Daoy (cell line): ENCODE measurements at places on chromosomes 5 and 9. TPM values are rescaled to one million over a fixed set of nuclear protein-coding genes. Genes with fewer than 3 reads are reported as not detected.

DNA sequence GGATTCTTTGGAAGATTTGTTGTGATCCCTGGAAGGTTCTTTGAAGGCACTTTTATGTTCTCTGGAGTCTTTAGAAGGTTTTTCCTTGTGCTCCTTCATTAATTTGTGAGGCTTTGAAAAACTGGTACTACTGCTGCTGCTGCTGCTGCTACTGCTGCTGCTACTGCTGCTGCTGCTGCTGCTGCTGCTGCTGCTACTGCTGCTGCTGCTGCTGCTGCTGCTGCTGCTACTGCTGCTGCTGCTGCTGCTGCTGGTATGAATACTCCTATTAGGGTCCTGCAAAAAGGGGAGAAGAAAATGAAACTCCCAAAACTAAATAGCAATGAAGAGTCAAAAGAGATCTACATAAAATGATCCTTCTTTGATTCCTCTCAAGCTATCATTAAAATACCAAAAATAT lies 208.1 kb downstream of the MLLT3 start:
- no peak for DNase-seq

DNA sequence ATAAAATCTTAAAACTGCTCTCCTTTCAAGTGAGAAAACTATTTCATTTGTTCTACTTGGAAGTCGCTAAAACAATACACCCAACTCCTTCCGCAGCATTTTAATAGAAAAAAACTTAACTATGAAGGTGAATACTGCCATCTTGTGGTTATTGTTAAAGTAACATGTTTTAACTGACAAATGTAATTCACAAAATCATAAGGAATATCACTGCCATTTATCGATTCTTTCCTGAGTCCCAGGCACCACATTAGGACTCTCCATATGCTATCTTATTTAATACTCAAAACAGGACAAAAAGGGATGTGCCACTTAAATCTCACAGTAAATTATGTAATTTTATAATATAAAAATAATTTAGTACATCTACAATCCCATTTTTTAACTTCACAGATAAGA lies 130.5 kb upstream of the ITGA1 start:
- DNase-seq: no peak

- DNase-seq: no peak
Observed at GRCh38 chr9:93082841-93083411, 13.1 kb upstream of the CARD19 start.

GRCh38 chr9:122845116-122845515 lies 16.7 kb upstream of the PDCL start:
- no peak for DNase-seq

DNA sequence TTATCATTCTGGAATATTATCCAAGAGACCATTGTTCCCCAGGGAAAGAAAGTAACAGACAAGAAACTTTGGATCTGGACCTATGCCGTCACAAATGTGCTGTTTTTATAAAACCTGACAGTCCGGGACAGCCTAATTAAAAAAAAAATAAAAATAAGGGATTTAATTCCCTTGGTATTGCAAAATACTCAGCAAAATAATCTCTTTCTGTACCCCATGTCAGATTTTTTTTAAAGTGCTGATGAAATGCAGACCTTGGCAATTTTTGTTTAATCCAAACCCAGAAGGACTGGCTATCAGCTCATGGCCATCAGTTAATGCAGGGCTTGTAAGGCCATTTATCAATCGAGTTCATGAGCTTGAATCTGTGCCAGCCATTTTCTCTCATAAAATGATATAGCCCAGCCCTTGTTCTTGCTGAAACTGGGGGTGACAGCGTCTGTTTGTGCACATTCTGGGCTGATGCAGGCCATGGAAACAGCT lies 162.7 kb upstream of the S1PR3 start:
- no peak for DNase-seq

- no peak for DNase-seq
Observed at GRCh38 chr9:92159058-92159457, 43.8 kb upstream of the SPTLC1 start.

DNA sequence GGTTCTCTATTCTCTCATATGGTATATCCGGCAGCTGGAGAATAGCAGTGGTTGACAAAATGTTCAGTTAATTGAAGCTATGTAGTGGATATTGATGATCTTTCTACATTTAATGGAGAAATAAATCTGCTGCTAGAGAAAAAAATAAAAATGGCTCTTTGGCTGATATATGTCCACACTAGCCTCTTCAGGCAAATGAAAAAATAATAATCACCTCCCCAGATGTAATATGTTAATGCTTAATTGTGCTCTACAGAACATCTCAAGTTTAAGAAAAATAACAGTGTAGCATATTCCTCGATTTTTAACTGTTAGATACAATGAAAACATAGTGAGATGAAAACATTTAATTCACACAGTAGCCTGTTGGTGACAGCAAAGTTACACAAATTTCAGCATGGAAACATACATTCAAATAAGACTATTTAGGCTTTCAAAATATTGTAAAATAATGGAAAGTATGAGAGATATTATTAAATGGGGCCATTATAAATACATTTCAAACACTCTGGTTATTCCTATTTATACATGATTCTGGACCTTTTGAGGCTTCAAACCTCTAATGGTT lies 543.0 kb downstream of the MAT2B start:
- no peak for DNase-seq

GRCh38 chr5:5344051-5344571 lies 78.4 kb upstream of the ICE1 start:
- DNase-seq: peak; percentile 47

The LAMC3 gene
- total RNA-seq: 2.5 and 3.8 TPM in 2 replicates
